ENCODE measurements at places on chromosomes 7 and 10. TPM values are rescaled to one million over a fixed set of nuclear protein-coding genes. Genes with fewer than 3 reads are reported as not detected.

Gene HMX2
- total RNA-seq, result not detected

Gene TBXAS1
- 6.6 TPM for total RNA-seq

Gene FLNC
- 16.5 TPM for total RNA-seq

Gene CDK1
- not detected for total RNA-seq

Gene CALHM3
- total RNA-seq, result not detected

DNA sequence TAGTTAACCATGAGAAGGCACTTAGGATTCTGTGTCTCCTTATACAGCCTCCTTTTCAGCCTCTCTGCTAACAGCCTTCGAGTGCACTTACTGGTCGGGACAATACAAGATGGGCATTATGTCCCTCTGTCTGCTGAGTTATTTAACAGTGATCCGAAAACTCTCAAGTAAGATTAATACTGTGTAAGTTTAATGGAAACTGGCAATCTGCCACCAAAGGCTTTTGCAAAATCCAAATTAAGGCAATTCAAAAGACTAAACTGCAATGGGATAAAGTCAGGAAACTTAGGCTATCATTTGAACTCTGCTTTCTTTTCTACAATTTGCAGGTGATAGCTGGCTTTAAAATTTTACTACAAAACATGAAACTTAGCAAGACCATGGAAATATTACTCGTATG lies 477.8 kb downstream of the TFEC start:
- no peak for DNase-seq

DNA sequence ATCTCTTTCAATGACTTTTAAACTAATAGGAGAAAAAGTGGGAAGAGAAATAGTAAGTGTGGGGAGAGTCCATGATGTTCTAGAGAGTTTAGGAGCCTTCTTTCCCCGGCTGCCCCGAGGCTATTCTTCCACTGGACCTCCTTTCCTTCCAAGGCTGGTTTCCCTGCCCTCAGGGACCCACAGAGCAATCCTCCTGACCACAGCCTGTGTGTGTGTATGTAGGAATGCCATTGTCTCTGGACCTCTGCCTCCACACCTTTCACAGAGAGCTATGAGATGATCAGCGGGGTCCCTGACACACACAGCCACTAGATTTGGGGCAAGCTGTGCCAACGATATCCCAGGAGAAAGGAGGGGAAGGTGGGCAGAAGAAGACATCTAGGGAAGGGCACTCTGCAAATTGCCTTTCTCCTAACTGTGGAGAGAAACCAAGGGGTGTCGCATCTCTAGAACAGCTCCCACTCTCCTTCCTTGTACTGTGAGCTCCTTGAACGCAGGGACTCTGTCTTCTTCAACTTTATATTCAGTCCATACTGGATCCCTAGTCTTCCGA lies 13.3 kb upstream of the CHCHD3 start:
- no peak for DNase-seq

DNA sequence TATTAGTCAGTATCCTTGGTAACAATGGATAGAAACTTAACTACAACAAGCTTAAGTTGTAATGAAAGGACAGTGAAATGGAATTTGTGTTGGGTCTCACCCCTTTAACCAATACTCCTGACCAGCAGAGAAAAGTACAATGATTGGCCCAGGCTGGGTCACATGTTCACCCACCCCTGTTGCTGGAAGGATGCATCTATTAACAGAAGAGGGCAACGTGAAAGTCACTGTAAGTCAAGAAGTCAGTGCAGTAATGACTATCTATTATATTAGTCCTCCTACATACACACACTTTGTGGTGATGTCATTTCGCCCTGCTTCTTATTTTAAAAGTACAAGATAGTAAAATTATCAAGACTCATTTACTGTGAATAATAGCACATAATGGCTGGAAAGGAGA lies 16.2 kb downstream of the PNLIPRP2 start:
- no peak for DNase-seq

DNA sequence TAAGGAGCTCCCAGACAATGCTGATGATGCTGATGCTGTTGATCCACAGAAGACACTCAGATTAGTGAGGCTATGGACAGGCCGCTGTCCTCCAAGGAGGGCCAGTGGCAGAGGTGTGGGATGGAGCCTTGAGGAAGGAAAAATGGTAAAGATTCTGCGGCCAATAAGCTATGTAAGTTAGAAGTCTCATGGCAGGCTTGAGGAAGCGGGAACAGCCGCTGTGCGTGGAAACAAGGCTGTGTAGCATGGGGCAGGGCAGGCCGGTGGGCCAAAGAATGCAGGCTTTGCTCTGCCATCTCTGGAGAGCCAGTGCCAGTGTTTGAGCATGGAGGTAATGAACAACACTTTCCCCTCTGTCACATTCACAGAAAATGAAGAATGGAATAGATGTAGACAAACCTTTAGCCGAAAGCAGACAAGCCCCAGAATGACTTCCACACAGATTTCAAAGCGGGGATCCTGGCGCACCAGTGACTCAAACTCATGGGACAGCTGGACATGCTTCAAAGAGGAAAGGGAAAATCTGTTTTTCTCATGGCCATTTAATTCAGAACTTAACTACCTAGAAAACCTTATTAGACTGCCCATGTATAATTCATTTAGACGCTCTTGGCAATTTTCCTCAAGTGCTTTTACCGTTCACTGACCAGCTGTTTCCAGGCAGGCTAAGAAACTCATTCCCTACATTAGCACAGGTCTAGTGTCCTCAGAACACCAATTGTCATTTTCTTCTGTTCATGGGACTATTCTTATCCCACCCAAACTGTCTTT lies 16.9 kb upstream of the FIGNL1 start:
- DNase-seq, result no peak

- DNase-seq, result no peak
These were observed 203.5 kb downstream of the CHCHD3 start for GRCh38 chr7:132878204-132878919.

- DNase-seq, result no peak
These were observed 77.6 kb upstream of the PRLHR start for GRCh38 chr10:118672766-118673715.

DNA sequence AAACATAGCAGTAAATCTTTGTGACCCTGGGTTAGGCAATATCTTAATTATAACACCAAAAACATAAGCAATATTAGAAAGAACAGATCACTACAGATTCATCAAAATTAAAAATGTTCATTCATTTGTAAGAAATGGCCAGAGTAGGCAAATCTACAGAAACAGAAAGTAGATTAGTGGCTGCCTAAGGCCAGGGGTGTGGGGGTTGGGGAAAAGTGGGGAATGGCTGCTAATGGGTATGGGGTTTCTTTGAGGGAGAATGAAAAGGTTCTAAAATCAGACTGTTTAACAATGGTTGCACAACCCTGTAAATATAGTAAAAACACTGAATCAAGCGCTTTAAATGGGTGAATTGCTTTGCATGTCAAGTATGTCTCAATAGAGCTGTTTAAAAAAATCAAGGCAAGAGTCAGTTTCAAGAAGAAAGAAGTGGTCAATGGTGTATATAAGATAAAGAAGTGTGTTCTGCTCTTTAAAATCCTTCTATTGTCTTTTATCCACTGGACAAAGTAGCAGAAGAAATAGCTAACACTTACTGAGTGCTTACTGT lies 42.6 kb downstream of the CDK6 start:
- DNase-seq, result no peak

GRCh38 chr7:4067874-4068273 lies 614.2 kb upstream of the FOXK1 start:
- no peak for DNase-seq

DNA sequence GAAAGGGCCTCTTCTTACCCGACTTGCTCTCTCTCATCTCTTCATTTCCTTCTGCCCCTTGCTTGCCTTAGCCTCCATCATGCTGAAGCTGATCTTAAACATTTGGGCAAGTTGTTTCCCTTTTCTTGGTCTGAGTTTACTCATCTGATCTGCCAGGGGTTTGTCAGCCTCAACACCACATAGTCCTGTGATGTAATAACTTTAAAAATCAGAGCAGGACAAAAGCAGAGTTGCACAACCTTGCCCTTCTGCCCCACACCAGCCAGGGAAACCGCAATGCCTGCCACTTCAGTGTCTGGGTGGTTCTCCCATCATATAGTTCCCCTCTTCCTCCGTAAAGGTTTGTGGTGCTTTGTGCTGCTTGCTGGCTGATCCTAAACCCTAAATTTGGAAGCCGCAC lies 9.9 kb upstream of the LIPM start:
- no peak for DNase-seq

DNA sequence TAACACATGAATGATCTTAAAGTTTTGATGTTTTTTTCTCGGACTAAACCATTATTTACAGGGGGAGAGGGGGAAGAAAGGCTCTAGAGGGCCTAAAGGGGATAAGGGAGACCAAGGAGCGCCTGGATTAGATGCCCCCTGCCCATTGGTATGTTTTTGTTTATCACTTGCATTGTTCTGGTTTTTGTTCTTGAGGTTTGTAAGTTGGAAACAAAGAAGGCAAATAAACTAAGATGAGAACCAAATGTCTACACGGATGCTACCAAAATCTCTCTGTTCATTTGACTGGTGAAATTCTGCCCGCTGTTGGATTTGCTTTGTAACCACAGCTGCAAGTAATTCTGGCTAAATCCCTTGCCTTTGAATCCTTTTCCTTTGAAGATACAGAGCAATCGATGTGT lies 99.8 kb upstream of the MACROH2A2 start:
- no peak for DNase-seq
